A549 treated with CpdA at 1 μM for 4 hours (cell line): ENCODE measurements at places on chromosomes 7 and 10. TPM values are rescaled to one million over a fixed set of nuclear protein-coding genes. Genes with fewer than 3 reads are reported as not detected.

KLHDC10 gene
- total RNA-seq: 11.4 to 17.9 TPM (median 14.7 TPM) in 5 replicates

CFAP43 gene
- total RNA-seq: 0.16 to 0.22 TPM (median 0.22 TPM) in 5 replicates

ADARB2 gene
- total RNA-seq: not detected in 5 replicates

TDRD1 gene
- total RNA-seq: not detected in 5 replicates

TMEM196 gene
- total RNA-seq: not detected in 5 replicates

SEMA4G gene
- 8.7 to 10.3 TPM (median 9.3 TPM) in 5 replicates for total RNA-seq

MCM7 gene
- total RNA-seq: 241 to 254 TPM (median 244 TPM) in 5 replicates

ATG9B gene
- total RNA-seq: 0.64 to 0.97 TPM (median 0.86 TPM) in 5 replicates

EMX2 gene
- total RNA-seq: 0.05 TPM in 1 of 5 replicates, not detected in the others

NUTM2B gene
- total RNA-seq: 0.14 to 0.38 TPM (median 0.23 TPM) in 5 replicates

CYP3A7 gene
- total RNA-seq: not detected in 5 replicates

TMEM225B gene
- total RNA-seq: 0.75 to 1.4 TPM (median 1.1 TPM) in 5 replicates

VAX1 gene
- total RNA-seq: 1.1 to 1.5 TPM (median 1.4 TPM) in 5 replicates

MLXIPL gene
- 0.78 to 1.7 TPM (median 1.4 TPM) in 5 replicates for total RNA-seq

NEURL1 gene
- total RNA-seq: 0.21 to 0.54 TPM (median 0.43 TPM) in 5 replicates

HOXA6 gene
- 1.4 to 1.9 TPM (median 1.8 TPM) in 5 replicates for total RNA-seq

KLF14 gene
- total RNA-seq: 0.03 to 0.06 TPM (median 0.05 TPM) in 3 of 5 replicates, not detected in the others

PHKG1 gene
- 0.39 to 1.2 TPM (median 0.41 TPM) in 5 replicates for total RNA-seq
